ENCODE measurements at places on chromosomes 2 and 18. TPM values are rescaled to one million over a fixed set of nuclear protein-coding genes. Genes with fewer than 3 reads are reported as not detected.

- H3K27me3 ChIP-seq = no peaks in the 10 kb centered on the region
- H3K4me1 ChIP-seq = peaks cover 8% of the 10 kb centered on the region
- H3K27ac ChIP-seq = no peak overlapping the region
Measured at GRCh38 chr2:150677551-150677950, 190.1 kb upstream of the RND3 start.

- H3K27ac ChIP-seq = no peak overlapping the region
- DNase-seq = no peak
- H3K27me3 ChIP-seq = peaks cover 10% of the 10 kb centered on the region
- peaks cover 12% of the 10 kb centered on the region for H3K4me1 ChIP-seq
Measured at GRCh38 chr18:45726603-45727002, 2.6 kb downstream of the SLC14A1 start.

GRCh38 chr2:207042841-207043240 is 103.5 kb downstream of the CPO start:
- H3K4me1 ChIP-seq = peaks cover 31% of the 10 kb centered on the region
- peak overlapping the region; percentile 66 for H3K27ac ChIP-seq
- H3K36me3 ChIP-seq = no peaks in the 10 kb centered on the region
- no peaks in the 10 kb centered on the region for H3K27me3 ChIP-seq
- H3K4me3 ChIP-seq = no peak overlapping the region

GRCh38 chr2:47494267-47495130 is 91.5 kb downstream of the MSH2 start:
- H3K27me3 ChIP-seq = no peaks in the 10 kb centered on the region
- H3K27ac ChIP-seq = no peak overlapping the region
- peak; percentile 69 for DNase-seq
- no peak overlapping the region for H3K4me3 ChIP-seq
- H3K4me1 ChIP-seq = no peaks in the 10 kb centered on the region
- no peaks in the 10 kb centered on the region for H3K36me3 ChIP-seq

- no peaks in the 10 kb centered on the region for H3K36me3 ChIP-seq
- no peak overlapping the region for H3K27ac ChIP-seq
- H3K4me1 ChIP-seq = no peaks in the 10 kb centered on the region
- no peak for DNase-seq
- H3K4me3 ChIP-seq = no peak overlapping the region
Measured at GRCh38 chr2:39636306-39636705, 29.4 kb upstream of the TMEM178A start.

- no peaks in the 10 kb centered on the region for H3K27me3 ChIP-seq
- peaks cover 25% of the 10 kb centered on the region for H3K4me1 ChIP-seq
- peaks cover under 1% of the 10 kb centered on the region for H3K36me3 ChIP-seq
- no peak overlapping the region for H3K4me3 ChIP-seq
- no peak for DNase-seq
- peak overlapping the region; percentile 55 for H3K27ac ChIP-seq
Measured at GRCh38 chr2:168660870-168661862, 141.3 kb upstream of the NOSTRIN start.

DNA sequence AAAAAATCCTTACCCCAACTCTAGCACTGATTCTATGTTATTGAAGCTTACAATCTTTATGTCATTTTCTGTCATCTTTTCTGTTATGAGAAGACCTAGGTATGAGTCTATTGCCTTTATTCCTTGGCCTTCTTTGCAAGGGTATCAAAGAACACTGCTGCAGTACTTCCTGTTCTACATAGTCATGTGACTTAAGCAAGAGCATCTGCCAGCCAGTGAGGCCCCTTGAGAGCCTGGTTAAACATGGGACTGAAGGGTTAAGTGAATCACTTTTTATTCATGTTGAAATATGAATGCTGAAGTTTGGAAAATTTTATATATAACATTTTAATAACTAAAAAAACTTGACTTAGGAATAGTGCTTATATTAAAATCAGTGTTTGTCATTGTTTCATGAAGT is 844 bp upstream of the CPS1 start:
- no peak overlapping the region for H3K27ac ChIP-seq
- H3K36me3 ChIP-seq = no peaks in the 10 kb centered on the region
- DNase-seq = no peak
- peaks cover 8% of the 10 kb centered on the region for H3K4me1 ChIP-seq

DNA sequence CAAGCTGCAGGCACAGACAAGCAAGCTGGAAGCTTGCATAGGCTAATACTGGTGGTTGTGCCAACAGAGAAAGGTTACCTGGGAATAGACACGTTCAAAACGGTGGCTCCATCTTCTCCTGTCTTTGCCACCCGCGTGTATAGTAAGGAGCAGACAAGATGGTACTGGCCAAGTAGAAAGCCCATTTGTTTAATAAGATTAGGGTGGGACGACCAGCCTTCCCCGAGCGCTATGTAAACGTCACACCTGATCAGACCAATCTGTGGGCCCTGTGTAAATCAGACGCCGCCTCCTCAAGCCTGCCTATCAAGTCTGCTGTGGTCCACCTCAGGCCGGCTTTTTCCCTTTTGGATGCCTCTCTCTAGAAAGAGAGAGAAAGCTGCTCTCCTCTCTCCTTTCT is 189.2 kb downstream of the LAMA1 start:
- no peaks in the 10 kb centered on the region for H3K4me1 ChIP-seq
- no peaks in the 10 kb centered on the region for H3K36me3 ChIP-seq
- no peaks in the 10 kb centered on the region for H3K27me3 ChIP-seq
- H3K27ac ChIP-seq = no peak overlapping the region
- H3K4me3 ChIP-seq = no peak overlapping the region

CHRNG gene
- total RNA-seq = not detected

GRCh38 chr2:11799826-11800225 is 53.4 kb downstream of the LPIN1 start:
- peaks cover 57% of the 10 kb centered on the region for H3K36me3 ChIP-seq
- H3K4me1 ChIP-seq = no peaks in the 10 kb centered on the region
- H3K27me3 ChIP-seq = no peaks in the 10 kb centered on the region
- peak; percentile 17 for DNase-seq
- H3K4me3 ChIP-seq = no peak overlapping the region

DNA sequence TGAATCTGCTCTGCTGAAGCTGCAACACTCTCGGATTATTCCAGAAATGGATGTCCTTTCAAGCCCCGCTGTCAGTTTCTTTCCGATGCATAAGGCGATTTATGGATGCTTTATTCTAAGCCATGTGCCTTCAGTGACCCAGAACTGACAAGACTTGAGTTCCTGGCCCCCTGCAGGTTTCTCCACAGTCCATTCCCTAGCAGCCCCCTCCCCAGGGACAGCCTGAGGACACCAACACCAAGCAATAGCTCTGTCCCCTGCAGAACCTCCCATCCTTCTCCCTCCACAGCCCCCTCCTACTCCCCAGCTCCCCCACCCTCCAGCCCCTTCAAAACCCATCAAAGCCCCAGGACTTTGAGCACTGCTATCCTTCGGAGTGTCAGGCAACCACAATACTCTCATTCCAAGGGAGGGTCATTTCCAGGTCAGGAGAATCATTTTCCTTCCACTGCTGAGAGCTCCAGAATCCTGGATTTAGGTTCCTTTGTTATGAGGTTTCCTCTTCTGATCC is 24.6 kb upstream of the SPP2 start:
- H3K27ac ChIP-seq = no peak overlapping the region
- DNase-seq = no peak
- no peak overlapping the region for H3K4me3 ChIP-seq
- H3K27me3 ChIP-seq = peaks cover 66% of the 10 kb centered on the region
- peaks cover 8% of the 10 kb centered on the region for H3K4me1 ChIP-seq

C2orf66 gene
- 0.27 TPM for total RNA-seq

- no peak for DNase-seq
- H3K27ac ChIP-seq = no peak overlapping the region
- H3K27me3 ChIP-seq = peaks cover 20% of the 10 kb centered on the region
- H3K4me3 ChIP-seq = no peak overlapping the region
Measured at GRCh38 chr2:39659765-39660611, 5.7 kb upstream of the TMEM178A start.
